Fibroblast of villous mesenchyme (primary cell): ENCODE measurements at places on chromosomes 12 and 14. TPM values are rescaled to one million over a fixed set of nuclear protein-coding genes. Genes with fewer than 3 reads are reported as not detected.

Gene IL26
- not detected in 2 replicates for total RNA-seq

Gene ABHD12B
- not detected in 2 replicates for total RNA-seq

Gene TRIM9
- total RNA-seq: 0.64 TPM in 1 of 2 replicates, not detected in the other

Gene DEGS2
- not detected in 2 replicates for total RNA-seq

Gene ANKRD33
- not detected in 2 replicates for total RNA-seq

Gene VPS33A
- total RNA-seq: 19.0 and 23.7 TPM in 2 replicates

Gene SYCP3
- total RNA-seq: under 0.01 and 0.32 TPM in 2 replicates

Gene HOXC9
- 0.86 and 7.4 TPM in 2 replicates for total RNA-seq

Gene RIN3
- total RNA-seq: 7.3 and 7.4 TPM in 2 replicates

Gene ACRBP
- 0.64 TPM in 1 of 2 replicates, not detected in the other for total RNA-seq

GRCh38 chr12:47102406-47102805 lies 22.6 kb upstream of the AMIGO2 start:
- peak; percentile 19 for DNase-seq

- peak; percentile 84 for DNase-seq
These were observed 8.4 kb downstream of the OR6S1 start for GRCh38 chr14:20632831-20633691.

DNA sequence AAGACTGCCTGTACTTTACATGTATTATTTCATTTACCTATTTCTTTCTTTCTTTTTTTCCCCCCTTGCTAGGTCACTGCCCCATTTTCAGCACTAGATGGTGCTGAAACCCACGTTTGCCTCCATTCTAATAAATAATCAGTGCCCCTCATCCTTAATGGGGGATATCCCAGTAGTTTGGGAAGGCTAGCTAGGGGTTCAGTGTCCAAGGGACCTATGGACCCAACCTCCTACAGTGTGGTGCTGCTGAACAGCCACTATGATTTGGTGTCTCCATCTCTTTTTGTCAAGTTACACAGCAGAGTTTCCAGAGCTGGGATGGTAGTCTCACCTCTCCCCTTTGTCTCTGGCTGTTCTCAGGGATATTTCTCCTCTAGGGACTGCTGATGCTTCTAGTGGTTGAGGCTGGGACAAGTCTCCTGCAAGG lies 6.5 kb upstream of the HCFC2 start:
- peak; percentile 42 for DNase-seq

DNA sequence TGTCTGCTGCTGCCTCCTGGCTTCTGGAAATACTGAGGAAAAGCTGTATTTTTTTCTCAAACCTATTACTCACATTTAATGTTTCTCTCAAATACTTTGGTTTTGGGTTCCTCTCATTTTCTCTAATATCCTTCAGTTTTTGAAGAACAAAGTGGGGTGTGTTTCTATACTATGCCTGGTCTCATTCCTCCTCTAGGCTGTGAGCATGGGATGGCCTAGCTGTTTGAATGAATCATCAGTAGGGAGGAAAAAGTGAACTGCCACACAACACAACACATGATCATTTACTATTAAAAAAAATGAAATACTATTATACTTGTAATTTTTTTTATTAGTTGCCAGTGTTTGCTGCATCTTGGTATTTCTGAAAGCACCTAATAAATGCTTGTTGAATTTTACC lies 11.3 kb upstream of the SMCO3 start:
- no peak for DNase-seq

DNA sequence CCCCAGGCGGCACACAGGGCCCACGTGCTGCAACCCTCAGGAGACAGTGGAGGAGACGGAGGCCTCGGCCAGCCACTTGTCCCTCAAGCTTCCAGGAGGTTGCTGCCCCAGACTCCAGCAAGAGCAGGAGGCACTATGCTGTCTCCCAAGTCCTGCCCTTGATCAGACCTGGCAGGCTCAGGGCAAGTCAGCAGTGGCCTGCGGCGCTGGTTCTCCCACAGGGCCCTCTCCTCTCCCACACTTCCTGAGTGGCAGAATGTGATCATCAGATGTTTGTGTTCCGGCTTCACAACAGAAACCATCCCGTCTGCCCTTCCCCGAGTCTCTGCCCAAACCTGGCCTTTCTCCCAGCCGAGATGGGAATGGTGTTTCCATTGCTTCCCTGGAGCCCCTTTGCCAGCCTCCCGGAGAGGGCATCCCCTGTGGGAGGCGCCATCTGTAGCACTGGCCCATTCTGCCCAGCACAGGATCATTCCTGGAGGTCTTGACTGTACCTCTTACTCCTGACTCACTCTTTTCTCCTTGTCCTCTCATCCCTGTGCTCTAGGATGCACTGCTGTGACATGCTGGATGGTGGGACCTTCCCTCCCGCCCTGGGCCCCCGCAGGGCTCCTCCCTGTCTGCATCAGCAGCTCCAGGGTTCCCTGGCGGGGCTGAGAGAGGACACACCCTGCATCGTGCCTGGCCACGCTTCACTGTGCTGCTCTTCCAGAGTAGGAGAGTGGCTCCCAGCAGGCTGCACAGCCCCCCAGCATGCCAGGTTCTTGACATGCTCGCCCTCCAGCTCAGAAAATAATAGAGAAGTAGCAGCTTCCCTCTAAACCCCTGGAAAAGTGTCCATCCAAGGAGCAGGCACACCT lies 114.7 kb upstream of the FKBP4 start:
- no peak for DNase-seq

- DNase-seq: peak; percentile 97
These were observed 14.9 kb upstream of the IRF2BPL start for GRCh38 chr14:77043177-77043983.

DNA sequence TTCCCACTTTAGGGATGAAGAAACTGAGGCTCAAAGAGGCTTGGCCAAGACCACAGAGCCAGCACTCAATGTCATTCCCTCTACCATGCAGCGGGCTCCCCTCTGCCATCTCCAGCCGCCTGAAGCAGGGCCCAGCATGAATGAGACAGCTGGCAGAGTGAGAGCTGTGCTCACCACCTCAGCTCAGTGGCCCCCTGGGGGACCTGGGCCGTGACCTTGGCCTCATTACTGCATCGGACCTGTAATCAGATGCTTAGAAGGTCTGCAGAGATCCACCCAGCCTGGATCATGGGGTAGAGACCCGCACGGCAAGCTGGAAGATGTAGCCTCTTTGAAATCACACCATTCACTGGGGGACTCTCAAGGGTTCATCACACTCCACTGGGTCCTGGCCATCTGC lies 22.7 kb upstream of the CORO1C start:
- no peak for DNase-seq

DNA sequence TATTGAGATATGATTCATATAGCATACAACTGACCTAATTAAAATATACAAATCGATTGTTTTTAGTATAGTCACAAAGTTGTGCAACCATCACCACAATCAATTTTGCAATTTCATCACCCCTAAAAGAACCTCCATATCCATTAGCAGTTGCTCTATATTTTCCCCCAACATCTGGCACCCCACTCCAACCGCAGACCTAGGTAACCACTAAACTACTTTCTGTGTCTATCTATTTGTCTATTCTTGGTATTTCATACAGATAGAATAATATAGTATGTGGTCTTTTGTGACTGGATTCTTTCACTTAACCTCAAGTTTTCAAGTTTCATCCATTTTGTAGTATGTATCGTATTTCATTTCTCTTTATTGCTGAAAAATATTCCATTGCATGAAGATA lies 126.0 kb upstream of the CRY1 start:
- no peak for DNase-seq

DNA sequence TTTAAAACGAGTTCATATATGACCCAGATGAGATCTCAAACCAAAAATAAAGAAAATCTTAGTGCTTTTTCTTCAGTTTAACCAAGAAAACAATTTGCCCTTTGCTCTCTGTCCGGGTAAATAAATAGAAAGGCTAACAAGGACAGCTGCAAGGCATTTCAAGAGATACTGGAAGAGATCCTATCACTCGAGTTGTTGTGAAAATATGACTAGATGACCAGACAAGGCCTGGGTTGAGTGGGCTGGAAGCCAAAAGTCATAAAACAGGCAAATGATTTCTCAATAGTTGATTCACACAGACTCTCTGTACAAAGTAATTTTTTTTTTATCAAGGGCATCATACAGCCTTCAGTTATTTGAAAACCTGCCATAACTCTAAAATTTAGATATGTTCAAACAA lies 55.9 kb upstream of the AVPR1A start:
- DNase-seq: peak; percentile 68

GRCh38 chr12:76830436-76830835 lies 48.4 kb downstream of the CSRP2 start:
- DNase-seq: peak; percentile 11

GRCh38 chr14:29627137-29627536 lies 300.5 kb downstream of the PRKD1 start:
- no peak for DNase-seq

GRCh38 chr14:75418850-75419768 lies 8.7 kb upstream of the JDP2 start:
- no peak for DNase-seq

DNA sequence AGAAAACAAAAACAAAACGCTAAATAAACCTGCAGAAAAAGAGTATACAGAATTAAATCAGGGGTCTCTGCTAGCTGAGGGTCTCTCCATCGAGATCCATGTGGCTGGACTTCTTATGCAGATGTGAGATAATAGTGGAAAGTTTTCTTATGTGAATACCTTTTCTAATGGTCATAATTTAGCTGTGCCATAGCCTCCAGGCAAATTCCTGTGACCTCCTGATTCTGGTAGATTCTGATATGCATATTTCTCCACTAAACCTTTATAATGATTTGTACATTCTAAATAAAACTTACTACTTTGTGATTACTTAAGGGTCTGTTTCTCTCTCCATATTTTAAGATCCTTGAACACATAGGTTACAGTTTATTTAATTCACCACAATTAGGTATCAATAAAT lies 1002.6 kb downstream of the GALC start:
- no peak for DNase-seq
